ENCODE measurements at places on chromosomes 5 and 9.

- DNase-seq = no peak
Observed at GRCh38 chr9:74554751-74555419, 57.8 kb downstream of the RORB start.

DNA sequence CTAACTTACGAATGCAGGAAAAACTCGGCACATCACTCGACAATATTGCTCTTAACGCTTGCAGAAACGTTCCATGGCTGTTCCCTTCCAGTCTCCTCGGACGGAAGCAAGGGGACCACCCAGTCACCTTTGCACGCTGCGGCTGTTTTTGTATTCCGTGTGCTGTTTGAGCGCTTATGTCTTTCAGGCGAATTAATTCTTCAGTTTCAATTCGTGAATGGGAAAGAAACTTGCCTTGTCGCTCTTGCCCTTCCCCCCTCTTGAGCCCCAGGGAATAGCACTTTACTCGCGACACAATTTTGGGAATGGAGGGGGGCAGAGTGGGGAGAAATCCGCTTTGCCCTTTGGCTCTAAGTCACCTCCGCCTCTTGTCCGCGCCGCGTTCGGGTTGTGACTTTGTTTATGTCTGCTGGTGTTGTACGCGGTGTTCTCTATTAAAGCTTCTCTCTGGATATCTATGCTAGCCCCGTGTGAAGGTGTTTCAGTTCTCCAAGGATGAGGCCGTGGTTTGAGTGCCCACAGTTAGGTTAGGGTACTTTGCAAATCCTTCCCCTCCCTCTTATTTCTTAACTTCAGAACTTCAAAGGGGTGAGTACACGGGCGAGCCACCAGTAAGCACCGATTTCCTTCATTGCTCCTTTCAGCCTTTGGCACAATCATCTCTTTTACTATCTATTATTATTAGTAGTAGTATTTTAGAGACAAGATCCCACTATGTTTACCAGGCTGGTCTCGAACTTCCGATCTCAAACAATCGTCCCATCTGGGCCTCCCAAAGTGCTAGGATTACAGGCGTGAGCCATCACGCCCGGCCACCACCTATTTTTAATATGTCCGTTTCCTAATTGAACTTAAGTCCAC is 2.7 kb downstream of the FOXB2 start:
- DNase-seq = no peak

- DNase-seq = no peak
Observed at GRCh38 chr5:76548525-76549229, 74.5 kb downstream of the F2RL2 start.

- no peak for DNase-seq
Observed at GRCh38 chr9:90802386-90802985, 867 bp downstream of the SYK start.

DNA sequence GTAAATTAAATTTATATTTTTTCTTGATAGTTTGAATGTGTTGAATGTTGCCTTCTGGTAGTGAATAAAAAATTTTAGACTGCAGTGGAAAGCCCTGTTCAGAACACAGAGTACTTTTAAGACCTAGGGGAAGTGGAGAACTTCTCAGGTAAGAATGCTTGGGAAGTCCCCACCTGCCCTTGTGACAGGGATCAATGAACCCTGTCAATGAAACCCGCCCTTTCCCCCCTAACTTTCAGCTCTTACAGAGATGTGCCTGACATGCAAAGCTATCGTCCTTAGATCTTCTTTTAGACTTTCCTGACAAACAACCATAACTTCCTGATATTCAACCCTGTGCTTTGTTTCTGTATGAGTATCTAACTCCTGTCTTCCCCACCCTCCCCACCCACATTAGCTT is 562.7 kb downstream of the TLE4 start:
- no peak for DNase-seq

GRCh38 chr9:82110881-82111280 is 122.3 kb downstream of the SPATA31D1 start:
- no peak for DNase-seq

Measured in AG09319 (cell line).